ENCODE measurements at places on chromosomes 1 and 21. TPM values are rescaled to one million over a fixed set of nuclear protein-coding genes. Genes with fewer than 3 reads are reported as not detected.

DNA sequence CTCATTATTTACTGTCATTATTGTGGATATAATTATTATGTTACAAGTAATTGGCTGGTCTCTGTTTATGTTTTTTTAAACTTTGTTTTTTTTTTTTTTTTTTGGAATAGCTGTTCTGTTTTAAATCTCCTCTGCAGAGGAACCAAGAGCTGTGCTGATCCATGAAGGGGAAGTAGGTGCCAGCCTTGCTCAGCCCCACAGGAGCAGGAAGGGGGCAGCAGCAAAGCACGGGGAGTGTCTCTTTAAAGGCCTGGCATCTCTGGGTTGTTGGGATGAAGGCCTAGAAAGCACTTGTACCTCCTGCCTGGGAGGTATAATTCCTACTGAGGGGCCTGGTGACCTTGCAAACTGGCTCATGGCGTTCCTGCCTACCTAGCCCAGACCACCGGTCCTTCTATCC, 2.5 kb upstream of the GRHL3 start:
- DNase-seq = no peak

DNA sequence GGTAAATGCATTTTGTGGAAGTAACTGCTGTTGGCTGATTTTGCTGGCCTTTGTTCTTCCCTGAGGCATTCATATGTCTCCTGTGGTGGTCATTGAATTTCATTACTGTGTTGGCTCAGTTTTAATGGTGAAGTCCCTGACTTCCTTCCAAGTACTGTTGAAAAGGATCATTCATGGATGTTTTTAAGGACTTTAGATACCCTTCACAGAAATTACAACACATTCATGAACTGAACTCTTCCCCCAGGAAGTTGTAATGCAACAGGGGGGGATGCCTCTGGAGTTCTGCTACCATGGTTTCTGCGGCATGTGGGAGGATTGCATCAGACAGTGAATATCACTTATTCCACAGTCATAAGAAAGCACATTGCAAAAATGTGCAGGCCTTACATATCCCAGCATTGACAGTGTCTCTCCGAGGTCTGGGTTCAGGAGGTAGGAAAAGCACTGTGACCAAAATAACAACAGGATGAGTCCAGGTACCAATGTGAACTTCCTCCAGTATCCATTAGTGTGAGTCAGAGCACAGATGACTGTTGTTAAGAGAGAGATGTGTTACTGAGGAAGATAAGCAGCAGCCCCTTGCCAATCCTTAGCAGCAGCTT, 2.1 kb upstream of the RAB3GAP2 start:
- DNase-seq = peak; percentile 13

GRCh38 chr1:43296207-43296606, 4.6 kb upstream of the TIE1 start:
- no peak for DNase-seq

GRCh38 chr1:119005724-119006405, 17.7 kb upstream of the TBX15 start:
- no peak for DNase-seq

- DNase-seq = peak; percentile 89
These were observed 119.1 kb downstream of the USP25 start for GRCh38 chr21:15848634-15849560.

GRCh38 chr1:96236156-96236739, 485.3 kb upstream of the PTBP2 start:
- DNase-seq = peak; percentile 62

The CLDN8 gene
- total RNA-seq = 0.26 TPM

The GUCA2B gene
- not detected for total RNA-seq

The ATP1A4 gene
- not detected for total RNA-seq

Data from bronchial epithelial cell (primary cell).